Naive B cell (primary cell): ENCODE measurements at places on chromosomes 12 and 14. TPM values are rescaled to one million over a fixed set of nuclear protein-coding genes. Genes with fewer than 3 reads are reported as not detected.

DNA sequence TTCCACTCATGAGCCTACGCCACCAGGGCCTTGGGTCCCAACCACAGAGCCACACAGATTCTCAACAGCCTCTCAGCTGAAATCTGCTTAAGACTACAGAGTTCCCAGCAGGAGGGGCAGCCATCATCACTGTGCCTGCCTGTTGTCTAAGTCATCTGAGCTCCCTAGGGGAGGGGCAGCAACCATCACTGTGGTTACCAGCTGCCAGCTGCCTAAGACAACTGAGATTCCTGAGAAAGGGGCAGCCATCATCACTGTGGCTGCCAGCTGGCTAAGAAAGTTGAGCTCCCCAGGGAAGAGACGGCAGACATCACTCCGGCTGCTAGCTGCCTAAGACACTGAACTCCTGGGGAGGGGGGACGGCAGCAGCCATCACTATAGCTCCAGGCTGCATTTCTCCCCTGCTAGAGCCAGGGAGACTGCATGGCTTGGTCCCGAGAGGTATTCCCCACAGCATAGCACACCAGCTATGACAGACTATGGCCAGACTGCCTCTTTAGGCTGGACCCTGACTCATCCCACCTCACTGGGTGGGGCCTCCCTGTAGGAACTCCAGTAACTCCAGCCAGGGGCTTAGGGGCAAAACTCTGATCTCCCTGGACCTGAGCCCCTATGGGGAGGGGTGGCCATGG, 37.2 kb upstream of the C14orf132 start:
- no peak for DNase-seq

- DNase-seq: peak; percentile 67
Measured at GRCh38 chr12:89721291-89721987, 12.8 kb upstream of the ATP2B1 start.

The PRR4 gene
- polyA plus RNA-seq: 1.4 TPM

DNA sequence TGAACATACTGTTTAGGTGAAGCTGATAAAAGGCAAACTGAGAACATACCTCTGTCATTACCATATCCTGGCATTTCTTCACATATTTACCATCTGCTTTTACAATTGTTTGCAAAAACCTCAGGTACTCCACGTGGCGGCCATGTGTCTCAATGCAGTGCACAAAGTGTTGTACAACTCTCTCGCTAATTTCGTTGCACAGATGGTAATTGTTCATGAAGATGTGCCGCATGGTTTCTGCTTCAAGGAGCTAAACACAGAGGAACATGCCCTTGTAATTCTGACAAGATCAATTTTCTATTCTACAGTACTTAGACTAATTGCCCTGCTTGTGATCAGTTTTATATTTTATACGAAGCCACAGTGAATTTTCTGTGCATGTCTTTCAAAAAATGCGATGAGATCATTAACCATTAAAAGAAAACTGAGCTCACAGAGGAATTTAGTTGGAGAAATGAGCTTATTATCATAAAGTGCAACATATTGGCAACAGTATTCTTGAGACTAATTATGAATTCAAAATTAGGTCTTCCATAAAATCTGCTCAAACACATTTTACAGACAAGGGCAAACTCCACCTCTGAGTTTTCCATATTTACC, 233.8 kb downstream of the ITPR2 start:
- DNase-seq: no peak

DNA sequence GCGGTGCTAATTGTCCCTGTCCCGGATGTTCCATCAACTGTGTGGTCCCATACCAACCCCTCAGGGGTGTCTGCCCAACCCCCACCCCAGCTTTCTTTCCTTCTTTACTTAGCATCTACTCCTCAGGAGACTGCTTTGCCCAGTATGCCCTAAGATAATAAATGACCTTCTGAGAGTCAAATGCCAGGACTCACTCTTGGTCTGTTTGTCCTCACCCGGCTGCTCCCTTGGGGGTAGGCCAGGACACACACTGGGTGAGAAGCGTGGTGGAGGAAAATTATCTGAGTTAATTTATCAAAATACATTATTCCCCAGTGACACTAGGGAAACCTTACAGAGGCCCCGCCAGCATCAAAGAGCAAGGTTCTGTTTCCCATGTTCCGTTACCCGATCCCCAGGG, 457.0 kb downstream of the RGS6 start:
- DNase-seq: no peak

The PPP2R5E gene
- polyA plus RNA-seq: 40.2 TPM

DNA sequence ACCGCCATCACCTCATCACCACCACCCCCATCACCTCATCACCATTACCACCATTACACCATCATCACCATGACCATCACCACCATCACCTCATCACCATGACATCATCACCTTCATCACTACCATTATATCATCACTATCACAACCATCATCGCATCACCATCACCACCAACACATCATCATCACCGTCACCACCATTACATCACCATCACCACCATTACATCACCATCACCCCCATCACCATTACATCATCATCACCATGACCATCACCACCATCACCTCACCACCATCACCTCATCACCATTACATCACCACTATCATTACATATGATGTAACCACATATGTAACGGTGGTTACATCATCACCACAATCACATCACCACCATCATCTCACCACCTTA, 132.3 kb downstream of the RIMBP2 start:
- DNase-seq: no peak

GRCh38 chr12:111635524-111635923, 36.4 kb upstream of the ATXN2 start:
- DNase-seq: no peak

- no peak for DNase-seq
Measured at GRCh38 chr12:108543652-108544051, 17.3 kb downstream of the SART3 start.

DNA sequence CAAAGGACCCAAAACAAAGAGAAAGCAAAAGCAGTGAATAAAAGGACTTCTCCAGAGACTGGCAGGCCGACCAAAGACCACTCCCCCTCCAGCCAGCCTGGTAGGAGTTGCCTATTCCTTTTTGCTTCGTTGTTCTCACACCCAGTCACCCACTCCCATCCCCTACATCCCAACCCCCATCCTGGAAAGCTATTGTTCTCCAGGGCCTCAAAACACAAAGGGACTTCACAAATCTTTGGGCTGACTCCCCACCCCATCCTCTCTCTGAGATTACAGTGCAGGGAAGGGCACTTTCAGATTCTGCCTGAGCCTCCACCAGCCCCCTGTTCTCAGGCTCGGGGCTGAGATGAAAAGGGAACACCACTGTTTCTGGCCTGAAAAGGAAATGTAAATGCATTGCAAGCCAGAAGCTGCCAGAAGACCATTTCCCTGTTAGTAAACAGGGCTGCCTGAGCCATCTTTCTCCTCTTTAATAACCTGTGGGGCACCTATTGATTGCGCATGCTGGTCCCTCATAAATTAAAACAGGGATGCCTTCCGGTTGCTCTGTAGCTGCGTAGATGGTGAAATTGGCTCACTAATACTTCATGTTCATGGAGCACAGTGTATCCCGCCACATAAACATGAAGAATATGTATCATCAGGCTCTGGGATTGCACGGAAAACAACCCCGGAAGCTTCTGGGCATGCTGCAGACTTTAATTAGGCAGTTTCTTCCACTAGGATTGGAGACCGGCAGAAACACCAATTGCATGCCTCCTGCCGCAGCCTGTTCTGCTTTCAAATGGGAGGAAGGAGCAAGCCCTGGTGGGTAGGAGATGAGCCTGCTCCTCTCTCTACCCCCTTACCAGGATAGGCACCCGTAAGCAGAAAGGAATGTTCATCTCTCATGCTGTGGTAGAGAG, 130.3 kb upstream of the FUT8 start:
- DNase-seq: peak; percentile 20

DNA sequence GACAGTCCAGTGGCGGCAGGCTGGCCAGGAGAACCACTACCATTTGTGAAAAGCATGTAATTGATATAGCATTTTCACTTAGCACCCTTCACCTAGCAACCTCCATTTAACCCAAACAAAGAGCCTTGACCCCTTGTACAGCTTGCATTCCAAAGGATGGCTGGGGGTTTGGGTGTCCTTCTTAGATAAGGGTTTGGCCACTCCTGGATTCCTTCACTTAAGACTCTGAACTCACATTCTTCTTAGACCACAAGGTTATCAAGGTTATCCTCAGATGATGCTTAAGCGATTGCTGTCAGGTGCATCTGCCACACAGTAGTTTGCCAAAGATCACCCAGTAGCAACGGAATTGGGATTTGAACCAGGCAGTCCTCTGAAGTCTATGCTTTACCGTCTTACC, 102.8 kb downstream of the ZNF664 start:
- DNase-seq: no peak

DNA sequence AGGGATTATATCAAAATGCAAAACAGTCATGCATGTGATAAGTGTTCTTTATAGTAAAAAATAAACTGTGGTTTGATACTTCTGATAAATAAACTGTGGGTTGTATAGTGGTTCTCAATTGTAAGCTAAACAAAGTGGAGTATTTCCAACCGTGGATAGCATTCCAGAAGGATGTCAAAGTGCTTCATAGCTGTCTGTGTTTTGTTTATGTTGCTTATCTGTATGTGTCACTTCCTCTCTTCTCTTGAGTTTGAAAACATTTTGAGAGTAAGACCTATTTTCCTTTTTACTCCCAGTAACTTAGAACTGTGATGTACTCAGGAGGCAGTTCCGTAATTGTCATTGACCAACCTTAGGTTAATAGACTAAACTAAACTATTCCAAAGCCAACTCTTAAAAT, 415.8 kb downstream of the TMTC2 start:
- no peak for DNase-seq

The ARHGAP9 gene
- polyA plus RNA-seq: 166 TPM

The PROX2 gene
- polyA plus RNA-seq: not detected
